Activated CD4-positive, alpha-beta T cell treated with anti-CD3 and anti-CD28 coated beads for 4 hours (primary cell): ENCODE measurements at places on chromosomes 3 and 15.

- no peak for DNase-seq
Observed at GRCh38 chr15:89806559-89807550, 7.8 kb downstream of the ANPEP start.

DNA sequence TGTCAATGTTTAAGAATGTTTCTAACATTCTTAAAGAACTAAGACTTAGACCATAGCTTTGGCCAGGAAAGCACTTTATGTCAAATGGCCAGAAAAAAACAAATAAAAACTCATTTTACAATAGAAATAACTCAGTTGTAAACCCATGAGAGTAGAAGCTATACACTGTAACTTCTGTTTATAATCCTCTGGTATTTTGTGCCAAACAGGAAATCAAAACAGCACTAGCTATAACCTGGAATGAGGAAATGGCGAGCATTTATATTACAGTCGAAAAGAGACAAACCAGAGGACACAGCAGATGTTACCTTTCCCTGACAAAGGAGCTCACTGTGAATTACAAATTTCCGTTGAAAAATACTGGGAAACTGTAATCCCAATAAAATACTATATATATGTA, 10.3 kb downstream of the GK5 start:
- no peak for DNase-seq

GRCh38 chr3:23981955-23982354, 36.9 kb downstream of the NR1D2 start:
- DNase-seq, result no peak

- no peak for DNase-seq
Observed at GRCh38 chr15:42404461-42405235, 45.3 kb downstream of the CAPN3 start.

DNA sequence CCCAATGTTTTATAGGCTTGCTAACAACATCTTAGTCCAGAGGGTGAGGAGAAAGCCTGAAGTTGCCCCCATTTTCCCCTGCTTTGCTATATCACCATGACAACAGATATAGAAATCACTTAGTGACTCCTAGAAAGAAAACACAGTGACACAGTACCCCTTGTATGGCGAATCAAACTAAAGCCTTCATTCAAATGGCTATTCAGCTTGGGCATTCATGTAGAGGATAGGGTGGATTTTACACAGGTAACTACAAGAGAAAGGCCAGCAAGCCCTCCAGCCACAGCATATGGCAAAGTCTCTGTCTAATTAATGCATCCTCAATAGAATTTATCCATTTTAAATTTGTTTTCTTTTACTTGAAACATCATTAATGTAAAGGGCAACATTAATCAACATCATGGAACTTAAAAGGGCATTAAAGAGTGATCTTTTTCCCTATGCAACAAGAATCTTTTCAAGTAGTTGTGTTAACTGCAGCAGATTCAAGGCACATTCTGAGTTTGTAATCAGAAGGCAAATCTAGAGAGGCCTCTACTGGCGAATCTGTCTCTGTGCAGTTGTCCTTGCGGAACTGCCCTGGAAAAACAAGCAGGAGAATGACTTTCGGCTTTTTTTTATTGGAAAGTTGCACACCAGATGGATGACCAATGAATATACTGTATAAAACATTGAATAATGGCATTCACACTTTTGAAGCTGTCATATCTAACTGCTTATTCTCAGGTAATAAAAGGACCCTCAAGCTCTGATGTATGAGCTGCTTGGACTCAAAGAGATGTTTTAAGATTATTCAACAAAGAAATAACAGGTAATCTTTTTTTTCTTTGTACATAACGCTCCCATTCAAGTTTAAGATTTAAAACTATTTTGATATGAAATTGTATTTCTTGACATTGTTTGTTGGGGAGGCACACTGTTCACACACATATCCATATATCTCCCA, 621.7 kb upstream of the AGTR1 start:
- DNase-seq, result no peak

DNA sequence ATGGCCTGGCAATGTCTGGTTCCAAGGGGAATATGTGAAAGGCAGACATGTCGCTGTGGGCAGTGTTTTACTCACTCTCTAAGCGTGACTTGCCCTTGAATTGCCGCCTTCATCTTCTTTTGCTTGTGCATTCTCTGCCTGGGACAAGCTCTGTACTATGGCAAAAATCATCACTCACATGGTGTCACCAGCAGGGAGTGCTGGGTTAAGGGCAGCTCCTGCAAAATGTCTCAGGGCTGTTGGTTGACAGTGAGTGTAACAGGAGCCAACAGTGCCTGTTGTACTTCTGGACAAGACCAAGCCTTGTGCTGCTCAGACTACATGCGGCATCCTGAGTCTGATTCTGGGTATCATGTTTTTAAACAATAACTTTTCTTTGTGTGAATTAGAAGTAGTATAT, 45.3 kb upstream of the KY start:
- no peak for DNase-seq

DNA sequence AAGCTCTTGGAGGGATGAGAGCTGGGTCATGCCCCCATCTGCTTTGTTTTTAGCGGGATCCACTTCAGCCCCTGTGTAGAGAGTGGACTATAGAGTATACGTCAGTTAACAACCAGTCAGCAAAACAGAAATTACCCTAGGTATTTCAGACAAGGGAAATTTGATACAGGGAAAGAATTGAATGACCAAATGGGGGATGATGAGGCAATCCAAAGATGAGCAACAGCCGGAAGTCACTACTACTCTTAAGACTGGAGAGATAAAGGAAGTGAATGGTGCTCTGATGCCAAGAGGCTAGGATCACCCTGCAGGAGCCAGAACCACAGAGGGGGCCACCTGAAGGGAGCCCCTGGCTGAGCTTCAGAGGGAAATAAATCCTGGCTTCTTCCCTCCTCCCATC, 1.7 kb upstream of the GPR62 start:
- no peak for DNase-seq

- no peak for DNase-seq
Observed at GRCh38 chr3:20288050-20288449, 102.0 kb upstream of the SGO1 start.

GRCh38 chr3:175267561-175267960, 408.4 kb downstream of the NAALADL2 start:
- DNase-seq, result no peak

- no peak for DNase-seq
Observed at GRCh38 chr3:128591738-128592426, 58.7 kb downstream of the RPN1 start.

DNA sequence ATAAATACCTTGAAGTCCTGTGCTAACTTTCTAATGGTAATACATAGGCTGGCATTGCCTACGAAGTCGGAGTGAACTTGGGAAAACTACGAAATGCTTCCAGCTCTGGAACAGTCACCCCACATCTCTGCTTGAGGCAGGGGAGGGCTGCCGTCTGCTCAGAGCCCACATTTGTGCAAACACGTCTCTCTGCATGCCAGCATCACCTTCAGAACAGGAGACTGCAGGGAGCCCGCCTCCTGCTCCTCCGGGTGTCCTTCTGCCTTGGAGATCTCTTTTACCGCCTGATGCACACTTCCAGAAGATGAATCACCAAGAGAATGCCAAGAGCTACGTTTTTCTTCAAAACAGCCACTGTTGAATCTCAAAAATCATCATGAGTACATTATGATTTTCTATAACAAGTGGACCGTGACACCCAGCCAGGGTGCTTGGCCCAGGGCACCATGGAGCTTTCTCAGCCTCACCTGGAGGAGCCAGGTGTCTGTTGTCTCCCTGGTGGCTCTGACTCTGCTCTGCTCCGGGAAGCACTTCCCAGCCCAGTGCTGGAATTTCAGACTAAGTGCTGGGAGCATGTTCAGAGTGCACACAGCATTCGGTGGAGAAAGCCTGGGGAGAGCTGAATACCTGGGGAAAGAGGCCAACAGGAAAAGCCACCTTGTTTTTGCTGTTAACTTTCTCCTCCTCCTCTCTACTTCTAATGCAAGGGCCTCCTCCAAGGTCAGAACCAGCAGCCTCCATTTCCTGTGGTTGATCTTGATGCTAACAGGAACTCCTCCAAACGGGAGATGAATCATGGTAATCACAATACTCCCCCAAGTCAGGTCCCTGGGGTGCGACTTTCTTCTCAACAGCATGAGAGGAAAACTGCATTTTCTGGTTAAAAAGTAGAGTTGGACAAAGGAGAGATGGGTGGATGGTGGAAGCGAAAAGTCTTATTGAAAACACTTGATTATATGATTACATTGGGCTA, 467.7 kb downstream of the GABRG3 start:
- DNase-seq, result no peak
